Cerebellar nuclear complex (tissue), 1 donor: ENCODE measurements at places on chromosomes 6 and 20.

DNA sequence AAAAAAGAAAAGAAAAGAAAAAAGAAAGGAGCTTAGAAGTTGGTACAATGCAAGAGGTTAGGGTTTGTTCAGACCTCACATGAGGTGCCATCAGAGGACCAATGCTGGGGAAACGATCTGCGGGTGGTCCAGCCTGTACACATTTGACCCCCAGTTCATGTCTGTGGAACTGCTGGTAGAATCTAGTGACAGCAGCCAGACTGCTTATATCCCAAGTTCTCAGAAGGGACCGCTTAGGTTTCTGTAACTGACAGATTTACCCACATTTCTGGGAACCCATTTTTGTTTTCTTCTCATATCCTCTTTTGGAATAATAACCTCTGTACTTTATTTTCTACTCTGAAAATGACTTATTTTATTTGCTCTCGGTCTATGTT lies 4.7 kb downstream of the PPP1R18 start:
- DNase-seq, result no peak

DNA sequence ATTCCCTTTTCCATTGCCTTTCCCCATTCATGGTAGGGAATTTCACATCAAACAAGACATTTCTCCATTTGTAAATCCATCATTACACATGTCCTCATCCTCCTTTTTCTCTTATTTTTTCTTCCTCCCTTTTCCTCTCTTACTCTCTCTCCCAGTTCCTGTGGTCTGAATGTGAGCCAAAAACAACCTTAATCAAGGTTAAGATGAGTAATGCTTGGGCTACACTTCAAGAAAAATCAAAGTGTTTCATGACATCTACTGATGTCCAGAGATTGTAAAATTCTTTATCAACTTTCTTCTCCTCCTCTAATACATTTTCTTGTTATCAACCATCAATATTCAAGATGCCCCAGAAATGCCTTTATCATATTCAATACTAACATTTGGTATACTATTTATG lies 208.0 kb upstream of the PRND start:
- no peak for DNase-seq

DNA sequence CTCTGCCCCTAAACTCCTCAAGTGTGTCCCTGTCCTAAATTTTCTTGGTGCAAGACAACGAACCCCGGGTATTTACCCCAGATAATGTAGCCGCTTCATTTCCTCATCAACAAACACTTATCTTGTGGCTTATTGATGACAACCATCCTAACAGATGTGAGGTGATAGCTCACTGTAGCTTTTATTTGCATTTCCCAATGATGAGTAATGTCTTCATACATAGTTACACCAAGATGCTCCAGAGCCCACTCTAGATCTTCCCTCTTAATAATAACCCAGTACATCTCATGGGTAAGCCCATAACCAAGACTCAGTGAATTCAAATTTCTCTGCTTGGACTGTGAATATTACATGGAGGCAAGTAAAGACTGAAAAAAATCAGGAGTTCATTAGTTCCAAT lies 48.2 kb upstream of the BEND6 start:
- DNase-seq, result no peak

GRCh38 chr6:127090051-127090450 lies 28.4 kb upstream of the RSPO3 start:
- DNase-seq, result no peak

GRCh38 chr20:48455651-48456365 lies 372.0 kb downstream of the PREX1 start:
- DNase-seq, result no peak

GRCh38 chr6:137149035-137149393 lies 24.4 kb downstream of the IL22RA2 start:
- no peak for DNase-seq

- no peak for DNase-seq
These were observed 129.7 kb upstream of the UFL1 start for GRCh38 chr6:96391776-96392360.

- no peak for DNase-seq
These were observed 94.2 kb upstream of the SCP2D1 start for GRCh38 chr20:18719426-18719825.

GRCh38 chr6:75963569-75963968 lies 108.9 kb downstream of the IMPG1 start:
- no peak for DNase-seq

DNA sequence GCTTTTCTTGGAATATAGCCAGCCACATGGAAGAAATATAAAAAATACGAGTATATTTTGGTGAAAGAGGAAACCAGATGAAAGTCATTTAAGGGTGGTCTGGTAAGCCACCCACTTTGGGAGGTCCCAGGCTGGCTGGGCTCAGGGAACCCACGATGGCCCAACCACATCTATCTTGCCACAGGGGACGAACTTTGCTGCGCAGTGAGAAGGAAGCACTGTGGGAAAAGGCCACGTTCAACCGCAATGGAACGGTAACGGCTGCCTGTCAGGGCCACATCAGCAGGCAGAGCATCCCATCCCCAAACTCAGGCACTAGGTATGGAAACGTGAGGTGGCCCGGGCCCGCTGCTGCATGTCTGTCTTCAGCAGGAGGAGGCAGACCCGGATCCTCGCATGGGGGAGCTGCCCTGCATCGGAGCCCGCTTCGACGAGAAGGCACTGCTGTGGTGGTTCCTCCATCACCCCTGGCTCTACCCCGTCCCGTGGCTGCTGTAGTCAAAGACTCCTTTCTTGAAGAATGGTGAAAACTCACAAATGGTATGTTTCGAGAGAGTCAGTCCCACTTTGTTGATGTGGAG lies 300.4 kb downstream of the KIF16B start:
- DNase-seq, result no peak

- no peak for DNase-seq
These were observed 143.7 kb downstream of the KLHL32 start for GRCh38 chr6:97068211-97068610.

- DNase-seq, result no peak
These were observed 37.8 kb downstream of the MCUR1 start for GRCh38 chr6:13776602-13777001.

- DNase-seq, result no peak
These were observed 231.6 kb downstream of the TFAP2B start for GRCh38 chr6:51049983-51050877.

DNA sequence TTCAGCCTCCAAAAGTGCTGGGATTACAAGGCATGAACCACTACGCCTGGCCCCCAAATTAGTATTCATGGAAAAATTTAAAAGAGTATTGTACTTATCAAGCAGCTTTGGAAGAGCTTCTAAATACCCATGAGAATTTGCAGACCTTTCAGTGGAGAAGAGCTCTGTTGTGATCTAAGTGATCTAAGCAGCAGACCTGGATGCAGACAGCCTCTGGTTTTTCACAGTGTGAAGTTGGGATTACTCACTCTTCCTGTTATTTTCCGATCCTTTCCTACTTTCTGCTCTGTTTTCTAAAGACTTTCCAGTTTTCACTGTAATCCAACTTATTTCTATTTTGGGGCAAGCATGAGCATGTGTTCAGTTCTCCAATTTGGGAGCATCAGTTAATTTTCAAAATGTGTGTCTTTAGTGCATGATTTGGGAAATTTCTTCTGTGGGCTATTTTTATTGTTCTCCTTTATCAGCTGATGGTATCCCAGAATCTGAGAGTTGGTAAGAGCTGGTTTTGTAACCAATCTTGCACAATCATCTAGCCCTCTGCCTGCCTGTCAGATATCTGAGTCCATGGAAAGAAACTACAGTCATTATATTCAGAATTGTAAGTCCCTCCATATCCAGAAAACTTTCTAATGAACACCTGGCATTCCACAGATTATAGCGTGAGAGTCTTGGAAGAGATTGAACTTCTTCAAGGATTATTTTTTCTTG lies 207.7 kb upstream of the DTNBP1 start:
- no peak for DNase-seq

DNA sequence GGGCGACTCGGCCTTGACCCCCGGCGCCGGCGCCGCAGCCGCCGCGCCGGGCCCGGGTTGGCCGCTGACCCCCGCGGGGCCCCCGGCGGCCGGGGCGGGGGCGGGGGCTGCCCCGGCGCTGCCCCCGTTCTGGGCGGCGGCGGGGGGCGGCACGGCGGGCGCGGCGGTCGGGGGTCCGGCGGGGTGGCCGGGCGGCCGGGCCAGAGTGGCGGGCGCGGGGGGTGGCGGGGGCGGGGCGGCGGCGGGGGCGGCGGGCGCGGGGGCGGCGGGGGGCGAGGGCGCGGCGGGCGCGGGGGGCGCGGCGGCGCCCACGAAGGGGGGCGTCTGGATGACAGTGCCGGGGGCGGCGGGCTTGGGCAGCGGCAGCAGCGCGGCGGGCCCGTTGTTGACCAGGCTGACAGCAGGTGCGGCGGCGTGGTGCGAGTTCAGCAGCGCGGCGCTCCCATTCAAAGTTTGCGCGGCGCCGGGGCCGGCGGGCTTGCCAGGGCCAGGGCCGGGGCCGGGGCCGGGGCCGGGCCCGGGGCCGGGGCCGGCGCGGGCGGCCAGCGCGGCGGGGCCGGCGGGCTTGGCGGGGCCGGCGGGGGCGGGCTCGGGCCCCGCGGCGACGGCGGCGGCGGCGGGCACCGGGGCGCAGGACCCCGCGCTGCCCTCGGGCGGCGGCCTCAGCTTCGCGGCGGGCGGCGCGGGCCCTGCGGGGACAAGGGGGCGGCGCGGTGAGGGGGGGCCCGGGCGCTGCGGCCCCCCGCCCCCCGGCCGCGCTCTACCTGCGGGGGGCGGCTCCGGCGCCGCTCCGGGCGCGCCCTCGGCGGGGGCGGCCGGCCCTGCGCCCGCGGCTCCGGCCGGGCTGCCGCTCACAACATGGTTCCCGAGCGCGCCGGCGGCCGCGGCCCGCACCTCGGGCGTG lies 659 bp downstream of the TAF4 start:
- DNase-seq, result no peak

DNA sequence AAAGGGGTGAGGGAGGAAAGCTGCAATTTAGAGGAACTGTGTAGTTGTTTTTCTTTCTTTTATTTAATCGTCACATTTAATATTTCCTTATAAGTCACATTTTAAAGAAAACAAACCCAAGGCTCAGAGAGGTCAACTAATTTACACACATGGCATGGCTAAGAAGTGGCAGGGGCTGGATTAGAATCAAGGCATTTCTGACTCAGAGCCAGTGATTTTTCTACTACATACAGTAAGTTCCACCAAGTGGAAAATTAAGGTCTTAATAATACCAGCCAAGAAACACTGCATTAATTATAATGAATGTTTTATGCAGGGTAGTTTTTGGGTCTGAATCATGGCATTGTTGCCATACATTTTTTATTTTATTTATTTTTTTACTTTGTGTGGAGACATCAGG lies 607.7 kb upstream of the CITED2 start:
- DNase-seq, result no peak
